RPMI7951 (cell line): ENCODE measurements at places on chromosomes 2 and 18. TPM values are rescaled to one million over a fixed set of nuclear protein-coding genes. Genes with fewer than 3 reads are reported as not detected.

- peak; percentile 85 for DNase-seq
These were observed 67.8 kb upstream of the ARL4C start for GRCh38 chr2:234564699-234565098.

DNA sequence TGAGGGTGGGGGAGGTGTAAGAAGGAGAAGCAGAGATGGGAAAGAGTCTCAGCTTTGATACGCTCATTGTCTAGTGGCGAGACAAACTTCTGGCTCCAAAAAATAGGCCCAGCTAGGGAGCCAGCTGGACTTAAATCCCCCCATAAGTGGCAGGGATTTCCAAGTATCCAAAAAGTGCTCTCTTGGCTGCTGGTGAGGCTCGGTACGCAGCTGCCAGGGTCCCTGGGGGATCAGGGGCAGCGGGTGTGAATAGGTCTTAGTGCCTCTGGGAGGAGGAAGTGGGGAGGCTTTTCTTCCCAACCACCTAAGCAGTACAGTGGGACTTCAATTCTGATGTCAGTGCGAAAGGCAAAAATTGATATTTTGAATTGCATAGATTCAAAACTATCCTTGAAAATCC, 73.5 kb downstream of the ALK start:
- no peak for DNase-seq

DNA sequence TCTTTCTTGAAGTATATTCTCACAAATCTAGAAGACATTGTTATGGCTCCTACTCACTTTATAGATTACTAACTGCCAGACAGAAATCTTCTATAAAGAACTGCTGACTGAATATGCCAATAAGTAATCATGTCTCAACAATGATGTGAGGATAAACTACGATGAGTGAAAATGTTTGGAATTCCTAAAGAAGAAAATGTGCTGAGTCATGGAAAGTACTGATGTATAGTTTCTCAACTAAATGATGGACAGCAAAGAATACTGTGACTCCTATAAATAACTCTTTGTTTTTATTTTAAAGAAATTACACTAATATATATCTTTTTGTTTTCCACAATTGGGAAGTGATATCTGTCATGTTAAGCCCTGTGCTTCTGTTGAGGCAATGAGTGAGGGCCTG, 232.9 kb downstream of the LNPK start:
- DNase-seq, result no peak

DNA sequence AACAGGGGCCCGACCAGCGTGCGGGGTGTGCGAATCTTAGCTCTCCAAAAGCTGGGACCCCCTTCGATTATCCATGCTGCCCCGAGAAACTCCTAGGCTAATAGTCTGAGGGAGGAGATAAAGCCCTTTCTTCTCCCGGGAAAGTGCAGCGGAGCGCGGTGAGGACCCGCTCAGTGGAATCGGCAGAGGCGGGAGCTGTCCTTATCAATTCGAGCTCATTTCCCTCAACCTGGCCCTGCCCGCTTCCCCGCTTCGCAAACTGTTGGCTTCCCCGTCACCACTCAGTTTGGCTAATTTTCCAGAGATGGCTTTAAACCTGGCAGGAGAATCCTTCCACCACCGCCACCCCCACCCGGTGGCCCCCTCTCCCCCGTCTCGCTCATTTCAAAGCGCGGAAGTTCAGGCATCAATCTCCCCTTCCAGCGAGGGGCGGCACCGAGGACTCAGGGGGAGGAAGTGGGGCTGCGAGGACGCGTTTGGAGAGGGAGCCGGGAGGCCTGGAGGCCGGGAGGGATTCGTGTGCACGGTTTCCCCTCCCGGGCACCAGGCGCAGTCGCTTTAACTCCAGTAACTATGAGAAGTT, 1.6 kb downstream of the KLHL14 start:
- no peak for DNase-seq

DNA sequence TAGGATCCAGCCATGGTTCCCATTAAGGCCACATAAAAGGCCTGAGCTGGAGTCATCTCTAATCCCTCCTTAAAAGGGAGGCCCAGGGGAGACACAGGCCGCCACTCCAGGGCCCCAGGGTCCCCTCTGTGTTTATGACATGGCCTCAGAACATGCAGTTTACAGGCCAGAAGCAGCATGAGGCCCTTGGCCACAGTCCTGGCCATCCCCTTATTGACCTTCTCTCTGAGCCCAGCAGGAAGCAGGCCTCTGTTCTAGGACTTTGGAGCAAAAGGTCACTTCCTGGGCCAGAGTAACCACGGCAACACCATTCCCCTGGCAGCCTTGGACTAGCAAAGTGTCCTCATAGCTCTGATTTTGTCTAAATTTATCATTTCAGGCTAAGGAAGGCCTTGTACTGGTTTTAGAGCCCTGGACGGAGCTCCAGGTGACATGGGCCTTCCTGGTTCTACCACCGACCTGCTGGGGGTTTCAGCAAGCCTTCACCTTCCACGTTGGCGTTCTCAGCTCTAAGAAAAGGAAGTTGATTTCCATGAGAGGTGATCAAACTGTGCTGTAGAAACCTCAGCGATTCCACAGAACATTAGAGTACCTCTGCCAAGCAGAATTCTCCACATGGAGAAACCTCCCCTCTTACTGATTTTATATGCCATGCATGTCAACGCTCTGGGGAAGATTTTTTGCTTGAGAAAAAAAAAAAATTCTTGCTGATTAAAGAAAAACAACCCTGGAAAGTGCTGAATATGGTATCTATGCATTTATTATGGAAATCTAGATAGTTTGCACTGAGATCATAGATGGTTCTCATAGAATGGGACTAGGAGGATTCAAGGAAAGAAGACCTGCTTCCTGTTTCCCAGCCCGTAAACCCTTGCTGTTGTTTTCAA, 53.7 kb downstream of the HS1BP3 start:
- peak; percentile 51 for DNase-seq

- no peak for DNase-seq
These were observed 10.2 kb downstream of the NFATC1 start for GRCh38 chr18:79405781-79406575.

- DNase-seq, result no peak
These were observed 18.8 kb upstream of the GPR17 start for GRCh38 chr2:127626917-127627739.

GRCh38 chr2:136905779-136906178, 140.4 kb downstream of the THSD7B start:
- no peak for DNase-seq

The CRYBA2 gene
- 0.20 TPM in 1 of 2 replicates, not detected in the other for total RNA-seq

The FAM228A gene
- 0.29 and 0.36 TPM in 2 replicates for total RNA-seq

The PER2 gene
- total RNA-seq, result 4.0 and 4.2 TPM in 2 replicates
